Heart left ventricle (tissue), 16 donors: ENCODE measurements at places on chromosomes 11 and 22.

- DNase-seq: no peak
These were observed 41.4 kb upstream of the NFAM1 start for GRCh38 chr22:42473484-42474193.

DNA sequence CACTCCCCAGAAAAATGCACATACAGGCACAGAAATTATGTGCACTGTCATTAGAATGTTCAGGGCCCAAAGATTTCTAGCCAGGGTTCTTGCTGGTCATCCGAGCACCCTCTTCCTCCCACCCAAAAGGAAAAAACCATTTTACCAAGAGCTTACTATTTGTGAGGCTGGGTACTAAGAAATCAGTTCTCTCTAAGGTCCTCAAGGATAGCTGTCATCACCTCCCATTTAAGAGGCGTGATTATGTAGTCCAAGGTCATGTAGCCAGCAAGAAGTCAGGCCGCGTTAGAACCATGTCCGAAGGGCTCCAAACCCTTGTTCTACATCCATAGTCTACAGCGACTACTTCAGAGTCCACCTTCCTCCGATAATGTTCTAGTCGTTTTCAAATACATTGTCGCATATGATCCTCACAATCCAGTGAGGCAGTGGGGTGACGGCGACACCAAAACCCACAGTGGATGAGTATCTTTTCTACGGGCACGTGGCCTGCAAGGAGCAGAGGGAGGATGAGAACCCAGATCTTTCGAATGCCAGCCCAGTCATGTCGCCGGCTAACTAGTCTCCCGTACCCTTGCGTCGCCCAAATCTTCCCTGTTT is 634 bp downstream of the TIMM8B start:
- DNase-seq: no peak

GRCh38 chr11:63485777-63486176 is 5.2 kb downstream of the PLAAT5 start:
- DNase-seq: no peak

DNA sequence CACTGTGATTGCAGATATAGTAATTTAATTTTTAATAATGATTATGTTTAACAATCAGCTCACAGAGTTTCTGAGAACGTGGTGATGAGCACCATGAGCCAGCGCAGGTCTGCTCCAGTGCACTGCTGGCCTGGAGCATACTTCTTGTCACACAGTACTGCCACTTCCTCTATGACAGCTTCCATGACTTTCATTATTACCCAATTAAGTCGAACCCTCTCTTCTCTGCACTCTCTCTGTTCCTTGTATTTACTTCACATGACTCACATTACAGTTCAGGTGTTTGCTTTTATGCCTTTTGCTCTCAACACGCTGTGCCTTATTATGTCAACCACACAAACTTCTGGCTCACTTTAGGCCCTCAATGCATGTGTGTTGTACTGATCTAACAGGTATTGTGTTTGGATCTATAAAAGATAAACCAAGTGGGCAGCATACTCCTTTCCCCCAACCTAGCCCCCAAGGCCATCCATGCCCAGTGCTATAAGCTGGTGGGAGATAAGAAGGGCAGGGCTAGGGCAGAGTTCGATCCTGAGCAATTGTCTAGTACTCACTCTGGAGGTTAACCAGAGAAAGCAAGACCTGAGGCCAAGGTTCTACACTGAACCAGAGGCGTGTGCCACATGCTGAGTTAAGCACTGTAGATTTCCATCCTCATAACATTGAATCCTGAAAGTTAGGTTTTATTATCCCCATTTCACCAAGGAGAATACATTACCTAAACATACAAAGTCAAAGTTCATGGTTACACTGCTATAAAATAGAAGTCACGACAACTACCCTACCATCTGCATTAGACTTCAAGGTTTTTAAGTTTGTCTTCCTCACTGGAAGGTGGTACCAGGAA is 356.5 kb downstream of the INSC start:
- DNase-seq: no peak

DNA sequence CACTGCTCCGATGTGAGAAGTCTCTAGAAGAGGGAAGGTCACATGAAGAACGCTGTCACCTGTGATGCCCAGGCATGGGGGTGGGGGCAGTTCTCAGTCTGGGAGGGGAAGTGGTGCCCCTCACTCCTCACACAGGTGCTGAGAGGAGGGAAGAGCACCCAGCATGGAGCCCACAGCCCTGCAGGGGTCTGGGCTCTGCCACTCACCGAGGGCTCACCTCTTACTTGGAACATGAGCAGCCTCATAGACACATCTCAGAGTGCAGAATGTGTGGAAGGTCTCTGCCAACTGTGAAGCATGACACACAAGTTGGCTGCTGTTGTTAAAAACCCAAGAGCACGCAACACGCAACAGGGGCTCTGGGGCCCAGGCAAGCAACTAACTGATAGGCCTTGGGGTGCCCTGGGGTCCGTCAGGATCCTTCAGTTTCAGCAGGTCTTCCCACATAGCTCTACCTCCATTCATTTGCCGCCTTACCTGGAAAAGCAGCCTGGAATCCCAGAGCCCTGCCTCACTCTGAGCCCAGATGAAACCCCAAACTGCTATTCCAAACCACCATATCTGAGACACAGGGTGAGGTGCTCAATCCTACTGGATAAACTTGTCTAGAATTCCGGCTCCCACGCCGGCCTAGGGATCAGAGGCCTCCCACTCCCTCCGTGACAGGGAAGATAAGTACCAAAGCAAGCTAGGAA is 17.5 kb upstream of the TMPRSS4 start:
- DNase-seq: no peak

GRCh38 chr22:27802346-27803073 is 954 bp upstream of the MN1 start:
- DNase-seq: no peak

- no peak for DNase-seq
These were observed 4.5 kb downstream of the RNH1 start for GRCh38 chr11:502288-503178.

- DNase-seq: no peak
These were observed 43.6 kb downstream of the COA4 start for GRCh38 chr11:73833067-73833466.

GRCh38 chr11:106853850-106854401 is 164.3 kb downstream of the GUCY1A2 start:
- DNase-seq: no peak

- no peak for DNase-seq
These were observed 39.7 kb upstream of the MMP12 start for GRCh38 chr11:102914238-102915043.
